ENCODE measurements at places on chromosomes 1 and 21.

- DNase-seq = no peak
These were observed 8.6 kb downstream of the S1PR1 start for GRCh38 chr1:101245246-101245927.

DNA sequence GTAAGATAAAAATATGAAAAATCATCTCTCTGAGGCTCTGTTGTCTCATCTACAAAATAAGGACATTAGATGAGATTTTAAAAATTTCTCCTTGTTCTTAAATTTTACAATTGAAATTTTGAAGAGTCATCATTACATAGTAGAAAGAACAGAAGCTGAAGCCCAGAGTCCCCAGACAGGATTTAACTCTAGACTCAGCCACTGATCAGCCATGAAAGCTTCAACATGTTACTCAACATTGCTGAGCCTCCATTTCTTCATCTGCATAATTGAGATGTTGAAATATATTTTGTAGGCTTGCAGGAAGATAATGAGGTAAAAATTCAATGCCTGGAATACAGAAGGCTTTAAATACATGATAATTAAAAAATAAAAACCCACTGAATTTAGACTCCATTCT lies 633.3 kb downstream of the LMO4 start:
- no peak for DNase-seq

DNA sequence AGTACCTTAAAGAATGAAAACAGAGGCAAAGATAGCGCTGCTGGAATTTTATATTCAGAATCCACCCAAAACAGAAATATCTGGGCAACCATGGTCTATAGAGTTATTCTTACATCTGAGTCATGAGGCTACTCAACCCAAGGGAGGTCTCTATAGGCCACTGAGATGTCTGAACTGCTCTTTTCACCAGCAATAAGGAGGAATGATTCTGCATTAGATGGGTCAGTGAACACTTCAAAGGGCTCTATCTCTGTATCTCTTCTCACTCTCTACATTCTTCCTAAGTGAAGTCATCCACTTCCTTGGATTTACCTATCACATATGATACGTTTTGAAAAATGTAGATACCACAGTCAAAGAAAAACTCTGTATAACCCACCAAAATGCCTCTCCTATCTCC lies 90.2 kb upstream of the NGF start:
- no peak for DNase-seq

DNA sequence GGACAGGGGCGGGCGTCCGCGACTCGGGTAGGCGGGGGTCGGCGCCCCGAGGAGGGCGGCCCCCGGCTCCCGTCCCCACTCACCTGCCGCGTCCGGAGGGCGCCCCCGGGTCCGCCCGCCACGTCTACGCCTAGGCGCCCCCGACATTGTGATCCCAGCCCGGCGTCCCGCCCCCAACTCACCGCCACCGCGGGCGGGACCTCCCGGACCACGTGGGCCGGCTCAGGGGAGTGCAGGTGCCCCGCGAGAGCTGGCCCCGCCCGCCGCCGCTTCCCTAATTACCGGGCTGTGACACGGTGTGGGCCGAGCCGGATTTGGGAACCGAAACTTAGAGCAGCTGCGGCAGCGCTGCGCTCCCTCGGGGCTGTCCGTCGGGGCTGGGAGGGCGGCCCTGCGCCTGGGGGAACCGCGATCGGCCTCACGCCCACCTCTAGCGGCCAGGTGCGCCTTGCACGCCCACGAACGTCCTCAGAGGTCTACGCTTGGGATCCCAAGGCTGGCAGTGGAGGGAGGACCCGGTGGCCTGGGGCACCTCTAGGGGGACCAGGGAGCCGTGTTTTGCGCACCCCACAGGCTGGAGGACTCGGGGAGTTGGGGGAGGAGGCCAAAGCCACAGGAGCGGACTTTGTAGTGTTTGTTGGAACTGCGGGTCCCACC lies 521 bp upstream of the NADK start:
- no peak for DNase-seq

- no peak for DNase-seq
These were observed 65.4 kb downstream of the UBIAD1 start for GRCh38 chr1:11338284-11338924.

- no peak for DNase-seq
These were observed 81.8 kb downstream of the GLUL start for GRCh38 chr1:182309631-182310351.

GRCh38 chr1:58038574-58038973 lies 508.0 kb downstream of the OMA1 start:
- no peak for DNase-seq

GRCh38 chr1:180486092-180486491 lies 16.3 kb downstream of the ACBD6 start:
- DNase-seq = no peak
